ENCODE measurements at places on chromosomes 1 and 21.
A peak's percentile ranks its signal among the peaks of the same experiment; 100 is the strongest.

- peak; percentile 90 for DNase-seq
These were observed 2.1 kb downstream of the FBLIM1 start for GRCh38 chr1:15760520-15761211.

DNA sequence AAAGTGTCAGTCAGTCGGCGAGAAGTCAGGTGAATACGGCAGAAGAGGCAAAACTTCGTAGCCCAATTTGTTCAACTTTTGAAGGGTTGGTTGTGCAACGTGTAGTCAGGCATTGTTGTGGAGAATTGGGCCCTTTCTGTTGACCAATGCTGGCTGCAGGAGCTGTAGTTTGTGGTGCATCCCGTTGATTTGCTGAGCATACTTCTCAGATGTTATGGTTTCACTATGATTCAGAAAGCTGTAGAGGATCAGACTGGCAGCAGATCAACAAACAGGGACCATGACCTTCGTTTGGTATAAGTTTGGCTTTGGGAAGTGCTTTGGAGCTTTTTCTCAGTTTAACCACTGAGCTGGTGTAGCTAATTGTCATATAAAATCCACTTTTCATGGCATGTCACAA is 190.2 kb upstream of the ADAMTS5 start:
- no peak for DNase-seq

- no peak for DNase-seq
These were observed 17.3 kb downstream of the PCSK9 start for GRCh38 chr1:55056632-55056992.

DNA sequence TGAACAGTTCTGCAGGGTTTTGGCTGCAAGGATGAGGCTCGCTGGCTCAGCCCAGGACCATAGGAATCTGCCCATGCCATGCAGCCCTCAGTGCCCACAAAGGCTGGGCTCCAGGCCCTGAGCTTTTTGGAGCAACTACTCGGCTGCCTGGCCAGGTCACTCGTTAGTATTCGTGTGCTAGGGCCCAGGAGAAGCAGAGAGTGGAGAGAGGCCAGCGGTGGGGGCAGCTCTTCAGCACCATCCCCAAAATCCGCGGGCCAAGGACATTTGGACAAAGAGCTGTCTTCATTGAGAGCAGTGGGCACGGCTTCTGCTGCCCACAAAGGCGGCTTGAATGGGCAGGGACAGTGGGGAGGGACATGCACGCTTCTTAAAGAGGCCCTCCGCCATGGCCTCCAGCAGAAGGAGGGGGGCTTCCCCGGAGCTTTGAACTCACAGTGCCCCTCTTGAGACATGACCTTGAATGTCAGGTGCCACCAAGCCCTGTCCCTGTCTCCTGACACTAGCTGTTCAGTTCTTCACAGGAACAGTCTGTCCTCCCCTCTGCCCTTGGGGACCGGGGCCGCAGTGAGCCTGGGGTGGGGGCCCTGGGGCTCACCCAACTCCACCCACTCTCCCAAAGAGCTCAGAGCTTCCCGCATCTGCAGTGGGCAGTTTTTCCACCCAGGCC is 106.1 kb upstream of the ARHGEF16 start:
- no peak for DNase-seq

- DNase-seq: no peak
These were observed 49.5 kb downstream of the UTP25 start for GRCh38 chr1:209877087-209877764.

GRCh38 chr1:154186177-154186576 is 5.7 kb downstream of the TPM3 start:
- DNase-seq: peak; percentile 48

DNA sequence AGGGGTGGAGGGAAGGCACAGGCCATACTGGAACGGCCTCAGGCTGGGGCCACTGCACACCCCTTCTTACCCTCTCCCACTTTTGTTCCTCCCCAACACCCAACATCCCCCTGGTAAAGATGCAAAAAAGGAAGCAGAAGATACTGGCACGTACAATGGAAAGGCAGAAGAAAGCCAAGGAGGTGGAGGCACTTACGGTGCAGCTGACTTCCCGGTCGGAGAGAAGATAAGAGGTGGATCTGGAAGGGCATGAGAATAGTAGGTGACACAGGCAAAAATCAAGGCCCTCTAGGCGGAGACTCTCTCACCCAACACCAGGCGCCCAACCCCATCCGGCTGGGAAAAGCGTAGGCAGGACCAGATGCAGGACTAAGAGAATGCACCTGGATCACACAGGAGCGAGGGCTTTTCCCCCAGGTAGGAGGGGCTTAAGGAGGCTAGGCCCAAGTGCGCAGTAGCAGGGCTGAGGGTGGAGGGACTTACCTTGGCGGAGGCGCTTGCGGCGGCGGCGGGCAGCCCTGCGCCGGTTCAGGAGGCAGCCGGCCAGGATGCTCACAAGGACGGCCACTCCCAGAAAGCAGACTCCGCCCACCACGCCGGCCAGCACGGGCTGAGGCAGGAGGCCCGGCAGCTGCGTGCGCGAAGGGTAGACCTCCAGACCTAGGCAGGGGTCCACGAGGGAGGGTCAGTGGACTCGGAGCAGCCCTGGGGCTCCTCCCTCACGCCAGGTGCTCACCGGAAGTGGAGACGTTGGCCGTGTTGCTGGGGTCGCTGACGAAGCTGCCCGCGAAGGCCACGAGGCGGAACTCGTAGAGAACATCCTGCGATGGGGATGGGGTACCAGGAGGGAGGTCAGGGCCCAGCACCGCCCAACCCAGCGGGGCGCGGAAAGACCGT is 4.1 kb upstream of the TAGLN2 start:
- DNase-seq: no peak

- no peak for DNase-seq
These were observed 5.8 kb upstream of the SPATC1L start for GRCh38 chr21:46189959-46190490.

GRCh38 chr1:32127409-32128198 is 19.7 kb downstream of the KPNA6 start:
- DNase-seq: no peak

All from EL (cell line).